Osteoblast (primary cell): ENCODE measurements at places on chromosomes 2 and 18. TPM values are rescaled to one million over a fixed set of nuclear protein-coding genes. Genes with fewer than 3 reads are reported as not detected.

GRCh38 chr2:97354576-97354975, 235.1 kb downstream of the ANKRD36B start:
- no peak for DNase-seq

DNA sequence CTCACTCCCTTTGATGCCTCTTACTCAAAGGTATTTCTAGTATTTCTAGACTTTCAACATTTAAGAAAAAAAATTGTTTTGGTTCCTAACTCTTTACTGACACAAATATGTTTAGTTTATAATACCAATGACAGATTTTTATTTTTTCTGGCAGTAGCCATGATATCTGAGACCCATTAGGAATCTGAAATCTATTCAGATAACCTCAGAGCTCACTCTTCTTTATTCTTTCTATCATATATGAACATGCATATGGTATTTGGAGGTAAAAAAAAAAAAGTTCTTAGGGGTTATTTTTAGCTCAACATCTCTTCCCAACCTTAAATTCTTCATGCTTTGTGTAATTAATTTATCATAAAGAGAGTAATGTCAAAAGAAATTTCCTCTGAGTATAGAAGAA, 465.5 kb downstream of the CDH2 start:
- no peak for DNase-seq

DNA sequence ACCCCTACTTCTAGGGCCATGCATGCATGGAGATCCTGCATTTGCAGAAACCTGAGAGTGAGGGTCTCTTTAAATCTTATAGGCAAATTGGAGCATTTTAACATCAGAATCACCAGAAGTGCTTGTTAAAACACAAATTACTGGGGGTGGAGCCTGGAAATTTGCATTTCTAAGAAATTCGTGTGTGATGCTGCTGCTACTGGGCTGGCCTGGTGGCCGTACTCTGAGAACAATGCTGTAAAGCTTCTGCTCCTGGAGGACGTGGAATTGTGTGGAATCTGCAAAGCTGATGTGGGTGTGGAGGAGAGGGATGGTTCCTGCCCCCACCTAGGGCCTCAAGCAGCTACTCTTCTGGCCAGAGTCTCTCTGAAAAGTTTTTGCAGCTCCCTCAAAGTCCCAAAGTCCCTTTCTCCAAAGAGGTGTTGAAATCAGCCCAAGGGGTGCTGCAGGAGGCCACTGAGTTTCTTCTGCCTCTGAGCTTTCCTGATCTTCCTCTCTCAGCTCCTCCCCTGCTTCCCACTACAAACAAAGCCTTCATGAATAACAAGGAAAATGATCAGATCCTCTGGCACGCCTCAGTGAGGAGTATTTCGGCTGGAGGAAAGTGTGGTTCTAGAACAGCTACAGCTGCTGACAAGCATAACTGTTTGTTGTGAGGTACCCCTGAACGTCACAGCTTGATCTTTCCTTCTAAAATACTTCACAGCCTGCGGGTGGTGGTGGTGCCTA, 508.3 kb downstream of the CNTNAP5 start:
- DNase-seq, result no peak

- no peak for DNase-seq
Observed at GRCh38 chr2:16226381-16226780, 286.0 kb downstream of the MYCN start.

DNA sequence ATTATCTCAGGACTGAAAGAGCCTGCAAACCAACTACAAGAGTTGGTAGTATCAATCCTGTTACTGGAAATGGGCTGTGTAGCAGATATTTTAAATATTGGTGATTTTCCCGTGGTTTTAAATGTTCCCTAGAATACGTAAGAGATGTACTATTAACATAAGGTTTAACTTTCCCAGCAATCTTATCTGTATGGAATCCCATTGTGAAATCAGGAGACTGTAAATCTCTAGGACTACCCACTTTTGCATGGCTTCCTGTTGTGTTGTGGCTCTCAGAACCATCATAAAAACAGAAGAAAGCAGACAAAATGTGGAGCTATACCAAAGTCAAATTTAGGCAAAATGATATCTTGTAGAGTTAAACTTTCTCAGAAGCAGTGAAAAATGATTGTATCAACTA, 641.5 kb upstream of the SETBP1 start:
- DNase-seq, result no peak

Gene FAM237A
- total RNA-seq, result not detected in 2 replicates

Gene UGT1A8
- not detected in 2 replicates for total RNA-seq

Gene TPO
- not detected in 2 replicates for total RNA-seq
